Stimulated activated CD8-positive, alpha-beta memory T cell treated with anti-CD3 and anti-CD28 coated beads, Interleukin-15, amount 100 ng/mL, for 48 hours (primary cell): ENCODE measurements at places on chromosomes 4 and X.

DNA sequence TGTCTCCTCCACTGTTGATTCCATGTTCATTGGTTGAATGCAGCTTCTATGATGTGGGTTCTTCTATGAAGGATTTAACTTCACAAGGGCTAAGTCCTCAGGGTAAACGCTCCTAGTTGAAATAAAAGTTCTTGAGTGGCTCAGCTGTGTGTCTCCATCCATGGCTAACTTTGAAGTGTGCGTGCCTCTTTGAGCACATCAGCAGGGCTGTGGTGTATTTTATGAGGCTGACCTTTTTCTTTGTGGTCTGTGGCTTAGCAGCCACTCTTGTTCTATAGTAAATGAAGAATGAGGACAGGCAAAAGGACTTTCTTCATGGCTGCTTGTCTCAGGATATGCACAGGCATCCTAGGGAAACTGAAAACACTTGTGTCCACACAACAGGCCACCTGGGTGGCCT lies 88.5 kb downstream of the KIT start:
- DNase-seq: no peak

- DNase-seq: no peak
These were observed 88.9 kb upstream of the MID1 start for GRCh38 chrX:10709276-10709675.

DNA sequence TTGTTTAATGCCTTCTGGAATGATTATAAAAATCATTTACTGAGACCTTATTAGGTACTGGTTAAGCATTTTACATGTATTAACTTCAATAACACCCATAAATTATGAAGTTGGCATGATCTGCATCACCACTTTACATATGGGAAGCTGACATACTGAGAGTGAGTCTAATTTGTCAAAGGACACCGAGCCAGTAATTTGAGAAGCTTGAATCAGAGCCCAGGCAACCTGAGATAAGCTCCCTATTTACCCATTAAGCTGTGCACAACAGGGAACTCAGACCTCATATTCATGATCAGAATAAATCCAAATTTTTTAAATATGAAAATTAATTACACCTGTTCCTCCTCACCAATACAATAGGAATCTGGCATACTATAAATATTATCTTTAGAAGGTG lies 247.9 kb upstream of the EPHA5 start:
- no peak for DNase-seq

GRCh38 chrX:65697915-65698796 lies 30.7 kb downstream of the MSN start:
- peak; percentile 63 for DNase-seq

- no peak for DNase-seq
These were observed 482.9 kb downstream of the NAF1 start for GRCh38 chr4:162683659-162684370.

GRCh38 chr4:81652069-81652478 lies 180.4 kb upstream of the RASGEF1B start:
- DNase-seq: no peak

DNA sequence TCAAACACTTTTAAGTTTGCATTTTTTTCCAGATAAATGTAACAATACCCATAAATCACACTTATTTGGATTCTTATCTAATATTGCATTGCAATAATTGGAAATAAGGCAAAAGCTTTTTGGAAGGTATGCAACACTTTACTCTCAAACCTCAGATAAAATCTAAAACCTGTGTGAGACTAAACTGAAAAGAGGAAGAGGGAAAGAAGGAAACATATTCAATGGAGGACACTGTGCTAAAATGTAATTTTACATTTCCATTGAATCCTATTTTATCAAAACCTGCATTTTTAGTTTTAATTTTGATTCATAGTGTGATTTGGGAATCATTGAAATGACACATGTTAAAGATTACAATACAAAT lies 99.4 kb downstream of the HPGD start:
- no peak for DNase-seq

DNA sequence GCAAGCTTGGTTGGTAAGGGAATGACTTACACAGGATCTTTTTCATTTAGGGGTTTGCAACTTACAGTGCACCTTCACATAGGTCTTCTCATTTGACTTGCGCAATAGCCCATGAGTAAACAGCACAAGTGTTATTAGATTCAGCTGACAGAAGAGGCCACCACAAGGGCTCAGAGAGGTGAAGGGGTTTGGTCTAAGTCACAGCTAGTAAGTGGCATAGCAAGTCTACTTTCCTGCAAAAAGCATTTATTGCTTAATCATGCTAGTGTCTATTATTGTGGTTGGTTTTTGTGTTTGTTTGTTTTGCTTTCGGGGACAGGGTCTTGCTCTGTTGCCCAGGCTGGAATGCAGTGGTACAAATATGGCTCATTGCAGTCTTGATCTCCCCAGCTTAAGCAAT lies 83.3 kb downstream of the SPRY1 start:
- DNase-seq: no peak

DNA sequence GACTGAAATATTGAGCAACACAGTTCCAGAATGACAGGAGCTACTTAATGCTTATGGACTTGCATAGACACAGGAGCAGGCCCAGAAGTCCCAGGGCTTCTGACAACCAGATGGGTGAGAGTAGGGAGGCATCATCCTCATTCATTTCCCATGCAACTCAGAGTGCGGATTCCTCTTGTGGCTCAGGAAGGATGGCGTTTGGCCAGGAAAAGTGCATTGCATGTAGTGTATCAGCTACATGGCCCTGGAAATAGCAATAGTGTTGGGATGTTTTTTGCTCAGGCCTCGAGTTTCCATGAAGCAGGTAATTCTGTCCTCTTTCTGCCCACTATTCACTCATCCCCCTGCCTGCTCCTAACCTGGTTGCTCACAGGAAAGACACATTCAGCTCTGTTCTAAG lies 136.6 kb downstream of the PDGFRA start:
- no peak for DNase-seq

DNA sequence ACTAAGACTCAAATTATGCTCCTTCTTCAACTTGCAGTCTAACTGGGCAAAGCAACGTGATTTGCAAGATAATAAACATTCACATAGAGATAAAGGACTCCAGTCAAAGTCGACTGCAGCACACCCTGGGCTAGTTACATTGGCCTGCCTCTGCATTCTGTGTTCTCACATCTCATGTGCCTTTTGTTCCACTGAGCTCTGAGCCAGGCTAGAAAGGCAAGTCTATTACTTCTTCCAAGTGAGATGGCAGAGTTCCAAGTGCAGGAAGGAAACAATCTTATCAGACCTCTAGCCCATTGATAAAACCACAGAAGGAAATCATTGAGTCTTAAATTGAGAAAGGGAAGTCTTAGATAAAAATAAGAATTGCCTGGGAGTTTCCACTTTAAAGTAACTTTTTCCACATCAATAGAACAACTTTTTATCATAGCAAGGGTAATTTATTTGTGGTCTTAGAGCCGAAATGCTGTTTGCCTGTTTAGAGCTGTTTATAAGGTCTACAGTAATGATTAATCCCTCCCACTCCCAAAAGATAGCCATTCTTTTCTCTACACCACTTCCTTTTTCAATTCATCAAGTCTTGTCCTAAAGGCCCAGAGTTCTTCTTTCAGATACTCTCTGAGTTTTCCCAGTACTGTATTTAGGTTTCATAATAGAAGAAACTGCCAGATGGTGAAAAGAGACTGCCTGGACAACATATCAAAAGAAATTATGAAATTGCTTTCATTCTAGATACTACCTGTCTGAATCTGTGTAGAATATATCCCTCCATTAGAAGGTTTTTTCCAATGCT lies 200.2 kb downstream of the GUCY2F start:
- no peak for DNase-seq

DNA sequence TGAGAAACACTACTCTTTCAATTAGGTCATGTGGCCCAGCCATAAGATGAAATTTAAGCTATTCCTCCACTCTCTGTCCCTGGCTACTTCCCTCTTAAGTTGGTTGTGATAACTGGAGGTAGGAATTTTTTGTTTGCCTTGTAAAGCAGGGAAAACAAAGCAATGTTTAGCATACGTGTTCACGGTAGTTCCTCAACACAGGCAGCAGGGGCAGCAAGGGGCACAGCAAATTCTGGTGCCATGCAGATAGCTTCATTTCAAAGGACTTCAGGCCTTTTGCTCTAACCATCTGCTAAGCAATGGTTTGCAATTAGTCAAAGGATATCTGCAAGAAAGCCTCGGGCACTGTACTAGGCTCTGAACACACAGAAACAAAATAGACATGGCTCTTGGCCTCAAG lies 330.2 kb downstream of the ZIC3 start:
- no peak for DNase-seq
